ENCODE measurements at places on chromosomes 16 and 17. TPM values are rescaled to one million over a fixed set of nuclear protein-coding genes. Genes with fewer than 3 reads are reported as not detected.

DNA sequence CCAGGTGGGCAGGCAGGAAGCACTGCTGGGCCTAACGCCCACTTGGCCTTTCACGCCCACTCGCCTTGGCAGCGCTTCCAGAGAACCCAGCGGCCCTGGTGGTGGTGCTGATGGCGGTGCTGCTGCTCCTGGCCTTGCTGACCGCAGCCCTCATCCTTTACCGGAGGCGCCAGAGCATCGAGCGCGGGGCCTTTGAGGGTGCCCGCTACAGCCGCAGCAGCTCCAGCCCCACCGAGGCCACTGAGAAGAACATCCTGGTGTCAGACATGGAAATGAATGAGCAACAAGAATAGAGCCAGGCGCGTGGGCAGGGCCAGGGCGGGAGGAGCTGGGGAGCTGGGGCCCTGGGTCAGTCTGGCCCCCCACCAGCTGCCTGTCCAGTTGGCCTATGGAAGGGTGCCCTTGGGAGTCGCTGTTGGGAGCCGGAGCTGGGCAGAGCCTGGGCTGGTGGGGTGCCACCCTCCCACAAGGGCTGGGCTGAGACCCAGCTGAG lies 64.7 kb downstream of the MRC2 start:
- peaks cover 29% of the 10 kb centered on the region for H3K36me3 ChIP-seq
- DNase-seq = no peak
- no peaks in the 10 kb centered on the region for H3K4me1 ChIP-seq
- no peaks in the 10 kb centered on the region for H3K27me3 ChIP-seq
- no peak overlapping the region for H3K4me3 ChIP-seq

The TNFRSF17 gene
- total RNA-seq = not detected

The BAIAP3 gene
- 0.64 TPM for total RNA-seq

DNA sequence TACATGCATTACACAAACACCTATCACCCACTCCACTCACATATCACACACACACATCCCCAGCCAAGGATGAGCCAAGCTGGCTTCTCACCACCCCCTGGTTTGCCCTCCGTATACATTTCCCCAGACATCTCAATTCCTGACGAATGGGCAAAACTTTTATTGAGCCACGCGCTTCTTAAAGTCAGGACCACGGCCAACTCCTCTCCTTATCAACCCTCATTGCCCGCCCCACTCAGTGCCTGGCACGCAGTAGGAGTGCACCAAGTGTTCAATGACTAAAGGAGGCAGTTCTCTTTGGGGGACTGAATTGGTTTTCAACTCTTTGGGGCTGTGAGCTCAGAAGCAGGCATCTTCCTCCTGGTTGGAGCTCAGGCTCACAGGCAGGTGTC lies 22.5 kb upstream of the C16orf78 start:
- H3K27ac ChIP-seq = no peak overlapping the region
- H3K27me3 ChIP-seq = no peaks in the 10 kb centered on the region
- H3K36me3 ChIP-seq = no peaks in the 10 kb centered on the region
- DNase-seq = no peak

The FBXL16 gene
- total RNA-seq = not detected

GRCh38 chr17:49887744-49888360 lies 40.0 kb upstream of the TAC4 start:
- H3K27me3 ChIP-seq = no peaks in the 10 kb centered on the region
- no peaks in the 10 kb centered on the region for H3K36me3 ChIP-seq
- H3K4me1 ChIP-seq = no peaks in the 10 kb centered on the region
- H3K27ac ChIP-seq = no peak overlapping the region
- H3K4me3 ChIP-seq = no peak overlapping the region

The CDH13 gene
- total RNA-seq = 160 TPM

The PLD6 gene
- 0.32 TPM for total RNA-seq

Measured in ascending aorta (tissue), 2 donors.